Astrocyte (in vitro differentiated cells and primary cell): ENCODE measurements at places on chromosomes 3 and 15.

GRCh38 chr3:71361334-71361890, 222.1 kb downstream of the FOXP1 start:
- peaks cover 8% of the 10 kb centered on the region for H3K36me3 ChIP-seq
- no peaks in the 10 kb centered on the region for H3K27me3 ChIP-seq
- H3K4me3 ChIP-seq: no peak overlapping the region
- no peak overlapping the region for H3K27ac ChIP-seq
- H3K4me1 ChIP-seq: no peaks in the 10 kb centered on the region

DNA sequence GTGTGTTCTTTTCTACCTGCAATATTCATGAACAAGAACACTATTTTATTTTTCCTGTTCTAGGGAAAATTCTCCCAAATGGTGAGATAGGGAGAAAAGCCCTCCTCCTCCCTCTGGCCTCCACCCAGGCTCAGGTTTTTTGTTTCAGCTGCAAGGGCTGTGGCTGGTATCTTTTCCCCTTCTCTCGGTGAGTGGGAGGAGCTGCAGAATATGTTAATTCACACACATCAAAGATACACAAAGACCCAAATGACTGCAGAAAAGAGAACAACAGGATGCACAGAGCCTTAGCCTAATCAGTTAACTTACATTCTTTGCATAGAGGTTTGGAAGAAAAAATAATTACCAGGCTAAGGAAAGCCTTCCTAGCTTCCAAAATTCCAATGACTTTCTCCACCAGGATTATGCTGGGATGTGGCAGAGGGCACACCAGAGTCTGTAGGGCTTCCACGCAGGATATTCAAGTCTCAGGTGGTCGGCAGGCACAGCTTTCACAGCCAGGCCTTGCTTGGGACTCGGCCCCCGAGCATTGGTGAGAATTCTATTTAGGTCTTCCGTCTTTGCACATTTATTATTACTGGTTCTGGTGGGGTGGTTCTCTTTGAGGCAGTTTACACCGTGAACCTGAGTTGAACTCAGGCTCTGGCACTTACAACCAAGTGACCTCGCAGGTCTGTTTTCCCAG, 64.9 kb downstream of the ABHD5 start:
- no peak for DNase-seq
- H3K27ac ChIP-seq: no peak overlapping the region
- no peaks in the 10 kb centered on the region for H3K36me3 ChIP-seq

GRCh38 chr15:31297575-31298456, 28.8 kb upstream of the KLF13 start:
- H3K27ac ChIP-seq: no peak overlapping the region
- no peak overlapping the region for H3K4me3 ChIP-seq
- DNase-seq: no peak
- H3K4me1 ChIP-seq: no peaks in the 10 kb centered on the region
- no peaks in the 10 kb centered on the region for H3K36me3 ChIP-seq

DNA sequence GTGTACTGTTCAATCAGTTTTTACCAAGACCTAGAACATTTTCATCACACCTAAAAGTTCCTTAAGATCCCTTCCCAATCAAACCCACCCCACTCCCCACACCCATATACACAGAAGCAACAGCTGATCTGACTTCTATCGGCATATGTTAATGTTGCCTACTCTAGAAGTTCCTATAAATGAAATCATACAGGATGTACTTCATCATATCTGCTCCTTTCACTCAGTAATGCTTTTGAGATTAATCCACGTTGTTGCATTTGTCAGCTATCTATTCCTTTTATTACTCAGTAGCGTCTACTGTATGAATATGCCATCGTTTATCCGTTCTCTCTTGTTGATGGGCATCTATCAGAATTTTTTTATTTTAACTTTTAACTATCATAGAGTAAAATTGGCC, 14.3 kb upstream of the FILIP1L start:
- no peak for DNase-seq
- no peak overlapping the region for H3K27ac ChIP-seq
- no peak overlapping the region for H3K4me3 ChIP-seq
- no peaks in the 10 kb centered on the region for H3K27me3 ChIP-seq

GRCh38 chr3:171352387-171352935, 107.7 kb downstream of the TNIK start:
- peaks cover 3% of the 10 kb centered on the region for H3K27me3 ChIP-seq
- DNase-seq: no peak
- no peak overlapping the region for H3K4me3 ChIP-seq
- no peak overlapping the region for H3K27ac ChIP-seq
- H3K4me1 ChIP-seq: peaks cover 35% of the 10 kb centered on the region
- H3K36me3 ChIP-seq: no peaks in the 10 kb centered on the region

DNA sequence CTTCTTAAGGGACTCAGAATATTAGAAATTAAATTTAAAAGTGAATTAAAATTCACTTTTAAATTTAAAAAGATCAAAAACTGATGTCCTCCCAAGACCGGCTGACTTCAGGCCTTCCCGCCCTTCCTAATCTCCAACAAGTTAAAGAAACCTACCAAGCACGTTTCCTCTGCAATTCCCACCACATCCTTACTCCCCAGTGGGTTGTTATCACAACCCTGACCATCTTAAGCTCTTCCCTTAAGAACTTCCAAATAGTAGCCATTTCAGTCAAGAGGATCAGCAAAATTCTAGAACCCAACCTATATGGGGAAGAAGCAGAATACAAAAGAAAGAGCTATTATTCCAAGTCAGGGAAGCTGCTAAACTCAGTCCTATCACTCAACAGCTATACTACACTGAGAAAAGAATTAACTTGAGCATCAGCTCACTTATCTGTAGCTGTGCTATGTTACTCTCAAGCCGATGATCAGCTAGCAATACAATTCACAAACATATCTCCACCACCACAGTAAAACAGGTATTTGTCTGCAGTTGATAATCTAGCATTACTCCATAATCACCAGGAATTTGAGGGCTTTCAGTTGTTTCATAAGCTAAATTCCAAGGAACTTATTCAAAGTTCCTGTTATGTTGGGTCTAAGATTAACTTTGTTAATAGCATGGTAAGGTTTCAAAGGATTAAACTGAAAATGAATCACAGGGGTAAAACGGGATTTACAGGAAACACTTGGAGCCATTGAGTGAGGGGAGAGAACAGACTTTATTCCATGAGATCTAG, 14.3 kb downstream of the ABCC5 start:
- H3K27me3 ChIP-seq: no peaks in the 10 kb centered on the region
- peak; percentile 90 for DNase-seq
- no peak overlapping the region for H3K4me3 ChIP-seq
- H3K27ac ChIP-seq: peak overlapping the region; percentile 28
- peaks cover 5% of the 10 kb centered on the region for H3K4me1 ChIP-seq

DNA sequence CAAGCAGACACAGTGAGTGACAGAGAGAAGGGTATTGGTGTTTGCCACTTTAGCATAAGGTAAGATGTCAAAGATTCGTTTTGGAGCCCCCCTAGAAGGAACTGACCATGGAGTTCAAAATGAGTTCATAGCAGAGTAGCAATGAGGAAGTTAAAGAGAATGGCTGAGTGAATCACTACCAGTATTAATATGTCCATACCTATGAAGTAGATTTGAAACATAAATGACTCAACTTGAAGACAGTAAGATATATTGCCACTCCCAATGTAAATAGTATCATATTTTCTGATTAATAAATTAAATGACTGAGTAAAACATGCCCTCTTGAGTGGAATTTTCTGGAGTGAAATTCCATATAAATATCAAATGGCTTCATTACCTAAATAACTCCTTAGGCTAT, 675.1 kb downstream of the NLGN1 start:
- H3K36me3 ChIP-seq: no peaks in the 10 kb centered on the region
- H3K27ac ChIP-seq: no peak overlapping the region
- no peak for DNase-seq
- H3K27me3 ChIP-seq: no peaks in the 10 kb centered on the region

DNA sequence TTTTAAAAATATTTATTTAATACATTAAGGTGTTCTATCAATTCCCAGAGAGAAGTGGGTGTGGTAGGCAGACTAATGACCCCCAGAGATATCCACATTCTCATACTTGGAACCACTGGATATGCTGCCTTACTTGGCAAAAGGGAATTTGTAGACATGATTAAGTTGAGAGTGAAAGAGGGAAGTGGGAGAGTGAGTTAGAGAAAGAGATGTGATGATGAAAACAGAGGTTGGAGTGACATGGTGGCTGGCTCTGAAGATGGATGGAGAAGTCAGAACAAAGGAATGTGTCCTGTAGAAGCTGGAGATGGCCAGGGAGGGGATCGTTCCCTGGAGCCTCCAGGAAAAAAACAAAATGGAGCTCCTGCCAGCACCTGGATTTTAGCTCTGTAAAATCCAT, 32.0 kb downstream of the TNFAIP8L3 start:
- peaks cover 24% of the 10 kb centered on the region for H3K27me3 ChIP-seq
- no peak overlapping the region for H3K4me3 ChIP-seq
- no peak for DNase-seq

DNA sequence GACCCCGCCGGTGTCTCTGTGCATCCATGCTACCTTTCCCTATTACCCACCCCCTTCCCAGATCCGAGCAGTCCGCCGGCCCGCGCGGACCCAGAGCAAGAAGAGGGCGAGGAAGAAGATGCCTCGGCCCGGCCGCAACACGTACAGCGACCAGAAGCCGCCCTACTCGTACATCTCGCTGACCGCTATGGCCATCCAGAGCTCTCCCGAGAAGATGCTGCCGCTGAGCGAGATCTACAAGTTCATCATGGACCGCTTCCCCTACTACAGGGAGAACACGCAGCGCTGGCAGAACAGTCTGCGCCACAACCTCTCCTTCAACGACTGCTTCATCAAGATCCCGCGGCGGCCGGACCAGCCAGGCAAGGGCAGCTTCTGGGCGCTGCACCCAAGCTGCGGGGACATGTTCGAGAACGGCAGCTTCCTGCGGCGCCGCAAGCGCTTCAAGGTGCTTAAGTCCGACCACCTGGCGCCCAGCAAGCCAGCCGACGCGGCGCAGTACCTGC, 788 bp downstream of the FOXB1 start:
- H3K27ac ChIP-seq: no peak overlapping the region
- H3K36me3 ChIP-seq: no peaks in the 10 kb centered on the region
- H3K4me3 ChIP-seq: peak overlapping the region; percentile 37
- DNase-seq: no peak
- peaks cover 23% of the 10 kb centered on the region for H3K4me1 ChIP-seq

GRCh38 chr3:25355998-25356397, 72.1 kb upstream of the RARB start:
- no peaks in the 10 kb centered on the region for H3K27me3 ChIP-seq
- H3K27ac ChIP-seq: no peak overlapping the region
- no peak for DNase-seq

GRCh38 chr15:89542369-89542768, 32.9 kb upstream of the TICRR start:
- no peaks in the 10 kb centered on the region for H3K4me1 ChIP-seq
- no peak for DNase-seq
- no peaks in the 10 kb centered on the region for H3K36me3 ChIP-seq

GRCh38 chr3:154310840-154311239, 13.4 kb downstream of the DHX36 start:
- no peaks in the 10 kb centered on the region for H3K4me1 ChIP-seq
- no peak overlapping the region for H3K27ac ChIP-seq
- peaks cover 37% of the 10 kb centered on the region for H3K36me3 ChIP-seq

DNA sequence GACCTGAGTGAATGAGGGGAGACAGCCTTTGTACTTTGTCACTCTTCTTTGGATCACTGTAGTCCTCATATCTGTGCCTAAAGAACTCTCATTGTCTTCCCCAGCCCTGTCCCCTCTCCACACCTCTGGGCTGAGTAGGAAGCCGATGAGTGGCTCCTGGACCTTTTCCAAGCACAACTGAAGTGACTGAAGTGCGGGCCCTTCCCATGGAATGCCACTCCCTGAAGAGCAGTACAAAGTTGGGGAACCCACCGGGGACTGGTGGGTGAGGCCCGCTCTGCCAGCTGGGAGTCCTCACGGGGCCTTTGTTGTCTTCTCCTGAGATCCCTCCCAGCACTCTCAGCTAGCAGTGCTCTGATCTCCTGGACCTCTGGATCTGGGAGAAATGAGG, 90.1 kb downstream of the AAGAB start:
- H3K4me1 ChIP-seq: peaks cover 47% of the 10 kb centered on the region
- H3K36me3 ChIP-seq: peaks cover 8% of the 10 kb centered on the region
- peak overlapping the region; percentile 96 for H3K27ac ChIP-seq

DNA sequence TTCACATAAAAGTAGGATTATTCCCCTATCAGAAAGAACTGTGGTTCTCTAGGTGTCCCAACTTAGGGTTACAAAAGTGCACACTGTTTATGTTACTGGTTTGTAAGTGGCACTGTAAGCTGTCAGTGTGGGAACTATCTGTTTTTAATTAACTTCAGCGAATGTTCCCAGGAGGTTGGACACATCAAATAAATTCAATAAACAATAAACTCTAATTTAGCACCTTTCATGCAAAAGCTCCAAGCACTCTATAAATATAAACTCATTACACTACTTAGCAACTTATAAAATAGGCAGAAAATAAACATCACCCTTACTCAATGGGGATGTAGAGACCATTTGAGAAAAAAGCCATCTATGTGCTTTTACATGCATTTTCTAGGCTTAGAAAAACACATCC, 168.4 kb upstream of the SLC2A2 start:
- H3K27ac ChIP-seq: no peak overlapping the region
- DNase-seq: no peak
- H3K36me3 ChIP-seq: no peaks in the 10 kb centered on the region

DNA sequence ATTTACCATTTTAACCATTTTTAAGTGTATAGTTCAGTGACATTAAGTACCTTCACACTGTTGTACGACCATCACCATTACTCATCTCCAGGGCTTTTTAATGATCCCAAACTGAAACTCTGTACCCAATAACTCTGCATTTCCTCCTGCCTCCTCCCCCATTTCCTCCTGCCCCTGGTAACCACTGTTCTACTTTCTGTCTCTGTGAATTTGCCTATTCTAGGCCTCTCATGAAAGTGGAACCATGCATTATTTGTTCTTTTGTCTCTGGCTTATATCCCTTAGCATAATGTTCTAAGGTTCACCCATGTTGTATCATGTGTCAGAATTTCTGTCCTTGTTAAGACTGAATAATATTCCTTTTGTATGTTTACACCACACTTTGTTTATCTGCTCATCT, 154.2 kb downstream of the MECOM start:
- H3K4me1 ChIP-seq: no peaks in the 10 kb centered on the region
- no peak overlapping the region for H3K27ac ChIP-seq
- H3K36me3 ChIP-seq: no peaks in the 10 kb centered on the region
- no peak overlapping the region for H3K4me3 ChIP-seq
- H3K27me3 ChIP-seq: no peaks in the 10 kb centered on the region
- no peak for DNase-seq

GRCh38 chr3:89032346-89033013, 74.9 kb upstream of the EPHA3 start:
- H3K4me1 ChIP-seq: no peaks in the 10 kb centered on the region
- DNase-seq: peak; percentile 54
- no peaks in the 10 kb centered on the region for H3K36me3 ChIP-seq
- no peak overlapping the region for H3K4me3 ChIP-seq
- H3K27ac ChIP-seq: no peak overlapping the region
- no peaks in the 10 kb centered on the region for H3K27me3 ChIP-seq

DNA sequence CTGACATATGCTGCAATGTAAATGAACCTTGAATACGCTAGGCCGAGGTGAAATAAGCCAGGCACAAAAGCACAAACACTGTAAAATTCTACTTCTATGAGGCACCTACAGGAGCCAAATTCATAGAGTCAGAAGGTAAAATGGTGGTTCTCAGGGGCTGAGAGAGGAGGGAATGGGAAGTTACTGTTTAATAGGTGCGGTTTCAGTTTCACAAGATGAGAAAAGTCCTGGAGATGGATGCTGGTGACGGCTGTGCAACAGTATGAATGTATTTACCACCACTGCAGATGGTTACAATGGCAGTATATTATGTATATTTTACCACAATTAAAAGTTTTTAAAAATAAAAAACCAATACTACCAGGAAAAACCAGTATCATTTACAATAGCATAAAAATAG, 4.0 kb downstream of the TNK2 start:
- no peak for DNase-seq
- H3K36me3 ChIP-seq: no peaks in the 10 kb centered on the region
- no peak overlapping the region for H3K27ac ChIP-seq
- H3K4me3 ChIP-seq: no peak overlapping the region
- H3K4me1 ChIP-seq: peaks cover 29% of the 10 kb centered on the region
- no peaks in the 10 kb centered on the region for H3K27me3 ChIP-seq
